Activated CD8-positive, alpha-beta memory T cell treated with anti-CD3 and anti-CD28 coated beads for 4 hours (primary cell): ENCODE measurements at places on chromosomes 7 and 10.

GRCh38 chr10:627032-627992 lies 62.2 kb downstream of the DIP2C start:
- DNase-seq, result no peak

- no peak for DNase-seq
These were observed 134.6 kb downstream of the ZNF467 start for GRCh38 chr7:149638566-149639320.

GRCh38 chr10:655184-655583 lies 34.3 kb downstream of the DIP2C start:
- DNase-seq, result no peak

DNA sequence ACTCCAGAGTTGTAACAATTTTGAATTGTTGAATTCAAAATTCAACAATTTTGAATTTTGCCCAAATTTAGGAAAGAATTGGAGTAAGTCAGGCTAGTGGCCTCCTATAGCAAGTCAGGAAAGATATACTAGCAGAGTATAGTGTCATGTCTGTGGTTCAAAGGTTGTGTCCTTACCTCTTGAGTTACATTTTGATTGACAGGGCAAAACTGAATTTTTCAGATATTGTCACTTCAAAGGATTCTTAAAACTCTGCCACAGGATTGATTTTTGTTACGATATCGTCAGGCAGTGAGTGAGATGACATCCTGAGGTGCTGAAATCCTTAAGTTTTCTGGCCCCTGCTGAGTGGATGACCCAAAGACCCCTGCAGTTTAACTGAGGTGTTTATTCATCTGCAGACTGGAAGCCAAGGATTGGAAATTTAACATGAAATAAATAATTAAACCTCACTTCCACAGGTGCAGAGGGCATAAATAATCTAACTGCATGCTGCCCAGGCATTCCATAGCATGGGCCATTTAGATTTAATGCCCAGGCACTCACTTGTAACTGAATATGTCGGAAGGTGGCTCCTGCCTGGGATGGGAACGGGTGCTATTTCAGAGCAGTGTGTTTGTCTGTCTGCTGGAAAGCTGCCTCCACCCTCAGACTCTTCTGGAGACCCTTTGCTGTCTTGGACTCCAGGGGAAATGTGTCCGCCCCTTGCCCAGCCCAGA lies 50.8 kb downstream of the RBM20 start:
- DNase-seq, result no peak

GRCh38 chr7:47887016-47887640 lies 61.1 kb downstream of the PKD1L1 start:
- no peak for DNase-seq

GRCh38 chr10:103951942-103952341 lies 15.0 kb upstream of the SLK start:
- no peak for DNase-seq

- DNase-seq, result no peak
These were observed 115.6 kb upstream of the TNS3 start for GRCh38 chr7:47697543-47697942.

DNA sequence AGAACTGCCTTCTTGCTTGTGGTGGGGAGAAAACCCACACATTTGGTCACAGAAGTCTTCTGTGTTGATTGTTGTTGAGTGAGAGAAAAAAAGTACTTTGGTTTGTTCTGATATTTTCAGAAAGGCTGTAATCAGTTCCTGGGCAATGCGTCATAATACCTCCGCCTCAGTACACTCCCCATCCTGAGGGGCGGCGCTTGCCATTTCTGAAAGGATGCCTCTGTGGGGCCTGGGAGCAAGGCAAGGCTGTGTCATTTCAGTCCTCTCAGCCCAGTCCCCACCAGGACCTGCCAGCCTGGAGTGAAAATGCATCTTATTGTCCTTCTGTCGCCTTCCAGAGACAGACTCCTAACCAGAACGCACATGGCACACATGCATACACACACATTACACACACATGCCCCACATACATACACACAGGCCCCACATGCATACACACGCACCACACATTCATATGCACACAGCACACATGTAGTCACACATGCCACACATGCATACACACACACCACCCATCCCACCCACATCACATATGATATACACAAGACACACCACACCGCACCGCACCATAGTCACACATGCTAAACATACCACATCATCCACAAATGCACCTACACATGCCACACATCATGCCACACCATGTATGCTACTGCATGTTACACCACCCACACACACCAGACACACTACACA lies 90.0 kb downstream of the CXCL12 start:
- DNase-seq, result no peak

DNA sequence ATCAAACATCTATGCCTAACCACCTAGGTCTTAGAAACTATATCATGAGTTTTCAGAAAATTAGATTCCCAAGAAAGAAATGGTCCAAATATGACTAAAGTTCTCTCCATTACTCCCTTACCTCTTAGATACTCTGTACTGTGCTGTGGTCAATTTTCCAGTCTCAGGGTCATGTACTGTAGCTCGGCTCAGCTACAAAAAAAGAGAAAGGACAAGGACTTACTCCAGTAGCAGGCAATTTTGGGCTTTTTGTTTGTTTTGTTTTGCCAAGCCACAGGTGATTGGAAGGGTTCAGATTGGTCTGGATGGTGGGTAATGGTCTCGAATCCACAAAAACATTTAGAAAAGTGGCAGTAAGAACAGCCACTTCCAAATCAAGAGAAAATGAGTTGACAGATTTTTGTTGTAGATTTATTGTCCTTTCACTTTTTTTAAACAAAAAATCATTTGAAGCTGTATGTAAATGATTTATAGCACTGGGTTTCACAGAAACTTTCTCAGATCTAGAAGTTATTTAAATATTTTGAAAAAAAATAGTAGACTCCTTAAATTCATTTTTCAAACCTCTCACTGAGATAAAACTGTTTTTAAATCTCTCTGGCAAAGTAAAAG lies 52.8 kb downstream of the P4HA1 start:
- no peak for DNase-seq

- DNase-seq, result no peak
These were observed 341.0 kb upstream of the PHF14 start for GRCh38 chr7:10632712-10633111.

DNA sequence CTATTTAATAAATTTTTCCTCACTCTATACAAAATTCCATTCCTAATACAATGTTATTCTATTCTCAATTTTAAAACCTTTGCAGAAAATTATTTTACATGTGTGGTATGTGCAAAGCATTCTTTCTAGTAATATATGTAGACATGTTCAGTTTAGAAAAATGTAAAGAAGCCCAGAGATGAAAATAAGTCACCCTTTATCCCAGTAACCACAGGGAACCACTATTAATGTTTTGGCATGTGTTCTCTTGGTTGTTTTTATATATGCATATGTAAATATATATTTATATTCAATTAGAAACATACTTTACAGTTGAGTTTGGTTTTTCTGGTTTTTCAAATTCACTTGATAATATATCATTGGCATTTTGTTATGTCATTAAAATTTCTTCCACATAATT lies 14.8 kb upstream of the GLCCI1 start:
- DNase-seq, result no peak

GRCh38 chr7:43697690-43698089 lies 31.6 kb downstream of the COA1 start:
- no peak for DNase-seq

GRCh38 chr7:66183700-66184099 lies 21.4 kb upstream of the TPST1 start:
- DNase-seq, result no peak

- DNase-seq, result no peak
These were observed 129.8 kb downstream of the PPP1R17 start for GRCh38 chr7:31816810-31817209.

DNA sequence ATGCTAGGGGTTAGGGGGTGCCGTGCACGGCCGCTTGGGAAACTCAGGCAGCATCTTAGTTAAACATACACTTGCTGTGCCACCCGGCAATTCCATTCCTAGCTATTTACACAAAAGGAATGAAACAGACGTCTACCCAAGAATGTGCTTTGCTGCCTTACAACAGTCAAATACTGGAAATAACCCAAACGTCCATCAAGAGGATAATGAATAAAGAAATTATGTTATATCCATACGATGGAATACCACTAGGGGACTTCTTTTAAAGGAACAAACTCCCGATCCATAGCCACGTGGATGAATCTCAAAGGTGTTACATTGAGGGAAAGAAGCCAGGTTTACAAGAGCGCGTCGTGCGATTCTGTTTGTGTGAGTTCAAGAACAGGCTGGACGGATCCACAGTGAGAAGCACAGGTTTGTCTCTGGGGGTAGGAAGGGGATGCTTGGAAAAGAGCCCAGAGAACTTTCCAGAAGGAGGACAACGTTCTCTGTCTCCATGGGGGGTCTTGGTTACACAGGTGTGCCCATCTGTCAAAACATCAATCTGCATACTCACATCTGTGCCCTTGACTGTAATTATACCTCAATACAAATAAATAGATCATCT lies 41.8 kb downstream of the STK32C start:
- DNase-seq, result no peak

- no peak for DNase-seq
These were observed 106.1 kb downstream of the CHN2 start for GRCh38 chr7:29300649-29301048.

- no peak for DNase-seq
These were observed 46.2 kb downstream of the ZNF277 start for GRCh38 chr7:112252691-112253090.

DNA sequence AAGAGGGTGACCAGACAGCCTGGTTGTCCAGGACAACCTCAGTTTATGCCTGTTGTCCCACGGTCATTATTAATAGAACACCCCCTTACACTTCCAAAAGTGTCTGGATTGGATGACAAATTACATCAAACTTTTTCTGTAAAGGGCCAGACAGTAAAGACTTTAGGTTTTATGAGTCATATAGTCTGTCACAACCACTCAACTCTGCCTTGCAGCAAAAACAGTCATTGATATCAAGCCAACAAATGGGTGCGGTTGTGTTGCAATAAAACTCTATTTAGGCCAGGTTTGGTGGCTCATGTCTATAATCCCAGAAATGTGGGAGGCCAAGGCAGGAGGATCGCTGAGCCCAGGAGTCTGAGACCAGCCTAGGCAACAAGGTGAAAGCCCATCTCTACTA lies 66.7 kb upstream of the ATP6V0A4 start:
- DNase-seq, result no peak

DNA sequence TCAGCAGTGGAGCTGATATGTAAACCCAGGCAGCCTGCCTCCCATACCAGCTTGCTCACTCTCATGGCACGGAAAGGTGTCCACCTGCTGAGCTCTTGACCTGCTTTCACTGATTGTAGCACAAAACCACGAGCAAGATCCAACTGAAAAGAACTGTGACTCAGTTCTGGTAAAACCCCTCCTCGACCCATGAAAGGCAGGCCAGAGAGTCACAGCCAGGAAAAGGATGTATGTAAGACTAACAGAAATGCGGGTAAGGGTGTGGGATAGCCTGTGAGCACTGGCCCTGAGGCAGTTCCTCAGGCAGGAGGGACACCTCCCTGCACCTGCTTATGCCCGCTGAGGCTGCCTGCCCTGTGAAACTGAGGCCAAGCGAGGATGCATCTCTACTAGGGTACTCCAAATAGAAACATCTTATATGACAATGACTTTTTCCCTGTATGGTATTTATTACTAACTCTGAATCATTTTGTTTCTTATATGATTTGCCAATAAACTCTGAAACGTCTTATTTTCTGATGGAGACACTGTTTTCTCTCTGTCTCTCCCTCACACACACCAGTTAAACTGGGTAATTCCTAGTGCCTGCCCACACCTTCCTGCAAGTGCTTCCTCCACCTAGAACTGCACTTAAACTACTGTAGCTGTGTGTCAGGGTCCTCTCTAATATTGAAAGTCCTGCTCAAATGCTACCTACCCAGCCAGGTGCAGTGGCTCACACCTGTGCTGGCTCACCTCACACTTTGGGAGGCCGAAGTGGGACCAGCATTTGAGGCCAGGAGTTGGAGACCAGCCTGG lies 73.3 kb upstream of the GHITM start:
- DNase-seq, result no peak

DNA sequence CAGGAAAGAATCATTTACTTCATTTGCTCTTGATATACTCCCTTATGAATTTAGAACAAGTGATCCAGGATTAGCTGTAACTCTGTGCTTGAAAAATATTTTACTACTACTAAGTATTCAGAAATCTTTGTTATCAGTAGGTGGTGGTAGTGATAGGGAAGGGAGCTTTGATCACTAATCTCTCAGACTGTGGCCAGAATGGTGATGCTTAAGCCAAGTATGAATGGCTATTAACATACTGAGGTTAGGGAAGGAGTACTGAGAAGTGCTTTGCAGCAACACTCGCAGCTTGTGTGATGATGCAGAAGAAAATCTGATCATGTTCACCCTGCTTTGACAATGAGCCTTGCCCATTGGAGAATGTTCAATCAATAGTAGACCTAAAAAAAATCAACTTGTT lies 29.3 kb downstream of the AP3M1 start:
- DNase-seq, result no peak

DNA sequence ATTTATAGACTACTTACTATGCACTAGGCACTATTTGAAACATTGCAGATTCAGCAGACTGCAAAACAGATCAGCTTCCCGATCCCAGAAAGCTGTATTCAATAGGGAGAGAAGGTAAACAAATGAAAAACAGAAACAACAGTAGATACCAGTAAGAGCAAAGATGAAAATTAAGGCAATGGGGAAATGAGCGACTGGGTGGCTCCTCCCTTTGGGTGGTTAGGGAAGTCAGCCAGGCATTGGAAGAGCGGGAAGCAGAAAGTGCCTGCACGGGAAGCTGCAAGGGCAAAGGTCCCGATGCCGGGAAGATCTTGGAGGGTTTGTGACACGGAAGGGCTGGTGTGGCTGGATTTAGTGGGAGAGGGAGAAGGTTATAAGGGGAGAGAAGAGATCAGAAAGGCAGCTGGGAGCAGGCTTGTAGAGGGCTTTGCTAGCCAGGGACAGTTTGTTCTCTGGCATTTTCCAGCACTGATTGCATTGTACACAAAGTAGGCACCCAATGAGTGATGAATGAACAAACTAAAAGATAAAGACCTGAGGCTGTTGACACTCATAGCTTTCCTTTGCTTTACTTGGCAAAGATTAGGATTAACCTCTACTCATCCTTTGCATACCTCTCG lies 67.8 kb downstream of the NAMPT start:
- no peak for DNase-seq

DNA sequence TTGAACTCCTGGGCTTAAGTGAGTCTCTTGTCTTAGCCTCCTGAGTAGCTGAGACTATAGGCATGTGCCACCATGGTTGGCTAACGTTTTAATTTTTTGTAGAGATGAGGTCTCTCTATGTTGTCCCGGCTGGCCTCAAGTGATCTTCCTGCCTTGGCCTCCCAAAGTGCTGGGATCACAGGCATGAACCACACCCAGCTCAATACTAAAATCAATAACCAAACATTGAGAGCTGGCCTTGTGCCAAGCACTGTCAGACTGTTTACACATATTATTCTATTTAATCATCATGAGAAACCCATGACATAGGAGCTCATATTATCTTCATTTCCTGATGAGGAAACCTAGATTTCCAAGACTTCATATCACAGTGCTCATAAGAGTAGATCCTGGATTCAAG lies 251.2 kb downstream of the BAMBI start:
- no peak for DNase-seq

- no peak for DNase-seq
These were observed 338.1 kb downstream of the RNLS start for GRCh38 chr10:88244781-88245625.
